Stimulated activated CD8-positive, alpha-beta memory T cell treated with anti-CD3 and anti-CD28 coated beads, Interleukin-4, amount 100 ng/mL, for 1 hour (primary cell): ENCODE measurements at places on chromosomes 16 and 17.

- DNase-seq: no peak
These were observed 1.7 kb upstream of the LASP1 start for GRCh38 chr17:38867968-38868816.

DNA sequence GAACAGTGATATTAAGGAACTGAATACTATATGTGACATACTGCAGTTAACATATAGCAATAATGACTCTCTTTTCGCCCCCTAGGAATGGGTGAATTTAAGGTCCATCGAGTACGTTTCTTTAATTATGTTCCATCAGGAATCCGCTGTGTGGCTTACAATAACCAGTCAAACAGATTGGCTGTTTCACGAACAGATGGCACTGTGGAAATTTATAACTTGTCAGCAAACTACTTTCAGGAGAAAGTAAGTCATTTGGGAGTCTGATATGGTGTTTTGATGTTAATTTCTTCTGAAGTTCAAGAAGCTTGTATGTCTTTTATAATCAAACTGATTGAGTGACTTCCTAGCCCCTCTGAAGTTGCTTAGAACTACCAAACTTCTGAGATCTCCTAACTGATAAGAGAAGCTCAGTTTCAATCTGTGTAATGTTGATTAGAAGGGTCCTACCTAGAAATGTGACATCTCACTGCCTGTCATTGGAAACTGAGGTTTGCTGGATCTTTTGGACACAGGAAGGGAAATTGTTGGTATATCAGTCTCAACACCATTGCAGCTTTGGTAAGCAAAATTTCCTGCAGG is 1.0 kb downstream of the UTP4 start:
- DNase-seq: no peak

GRCh38 chr16:86959091-86959651 is 358.0 kb downstream of the C16orf95 start:
- no peak for DNase-seq

GRCh38 chr16:31486045-31486444 is 3.1 kb downstream of the SLC5A2 start:
- DNase-seq: no peak
